ENCODE measurements at places on chromosomes 7 and 10. TPM values are rescaled to one million over a fixed set of nuclear protein-coding genes. Genes with fewer than 3 reads are reported as not detected.

Gene IDI2
- total RNA-seq: not detected

DNA sequence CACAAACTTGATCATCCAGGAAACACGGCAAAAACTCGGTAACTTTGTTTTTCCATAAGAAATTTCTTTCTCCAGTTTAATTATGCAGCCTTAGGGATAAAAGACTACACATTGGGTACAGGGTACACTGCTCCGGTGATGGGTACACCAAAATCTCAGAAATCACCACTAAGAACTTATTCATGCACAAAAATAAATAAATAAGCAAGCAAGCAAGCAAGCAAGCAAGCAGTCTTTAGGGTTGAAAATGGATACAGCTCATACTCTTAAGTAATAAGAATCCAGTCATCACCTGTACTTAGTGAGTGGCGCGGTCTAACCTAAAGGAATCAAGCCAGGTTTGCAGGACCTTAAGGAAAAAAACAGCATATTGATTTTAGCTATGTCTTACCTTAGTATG, 30.0 kb downstream of the MCM10 start:
- no peaks in the 10 kb centered on the region for H3K27me3 ChIP-seq
- DNase-seq: no peak
- H3K27ac ChIP-seq: no peak overlapping the region
- no peak overlapping the region for H3K4me3 ChIP-seq
- no peaks in the 10 kb centered on the region for H3K36me3 ChIP-seq

Gene CNNM1
- 3.3 TPM for total RNA-seq

- peak overlapping the region; percentile 82 for H3K27ac ChIP-seq
- H3K36me3 ChIP-seq: 0 out of 2 replicates have a peak, but pooled peaks cover 2% of the 10 kb centered on the region
- peaks cover 26% of the 10 kb centered on the region for H3K4me1 ChIP-seq
Measured at GRCh38 chr10:87818505-87819288, 671 bp upstream of the ATAD1 start.

DNA sequence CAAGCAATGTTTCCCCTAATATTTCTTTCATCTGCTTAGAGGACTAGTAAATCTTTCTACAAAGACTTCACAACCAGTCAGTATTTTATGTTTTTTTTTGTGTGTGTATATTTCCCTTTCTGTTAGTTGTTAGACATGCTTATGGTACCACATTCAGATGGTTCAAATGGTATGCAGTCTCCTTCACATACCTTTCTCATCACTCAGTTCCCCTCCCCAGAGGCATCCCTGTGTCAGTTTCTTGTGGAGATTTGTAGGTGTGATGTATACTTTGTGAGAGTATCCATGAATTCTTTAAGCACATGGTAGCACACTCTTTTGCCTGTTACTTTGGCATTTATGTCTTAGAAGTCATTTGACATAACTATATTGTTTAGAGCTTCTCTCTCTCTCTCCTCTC, 4.4 kb downstream of the ZNF485 start:
- H3K27ac ChIP-seq: no peak overlapping the region
- H3K4me3 ChIP-seq: no peak overlapping the region
- no peak for DNase-seq
- peaks cover 49% of the 10 kb centered on the region for H3K36me3 ChIP-seq
- no peaks in the 10 kb centered on the region for H3K27me3 ChIP-seq
- H3K4me1 ChIP-seq: peaks cover 9% of the 10 kb centered on the region

DNA sequence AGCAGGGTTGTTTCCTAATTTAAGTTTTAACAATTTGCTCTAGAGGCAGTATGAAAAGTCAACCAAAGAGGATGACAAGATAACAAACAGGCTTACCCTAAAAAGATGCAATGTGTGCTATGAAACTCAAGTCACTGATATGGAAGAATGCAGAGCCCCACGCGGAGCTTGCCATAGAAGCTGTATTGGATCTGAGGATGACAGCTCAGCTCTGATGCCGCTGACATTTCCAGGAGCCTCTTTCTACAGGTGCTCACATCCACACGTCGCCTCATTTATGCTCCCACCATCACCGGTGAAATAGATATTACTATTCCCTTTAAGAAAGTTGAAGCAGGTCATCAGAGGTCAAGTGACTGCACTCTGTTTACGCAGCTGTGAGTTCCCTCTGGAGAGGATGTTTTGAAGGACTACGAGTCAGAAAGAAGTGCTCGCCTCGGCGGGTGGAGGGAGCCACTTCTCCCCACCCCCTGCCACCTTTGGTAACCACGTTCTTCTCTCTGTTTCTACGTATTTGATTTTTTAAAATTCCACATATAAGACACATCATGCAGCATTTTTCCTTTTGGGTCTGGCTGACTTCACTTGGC, 275.4 kb downstream of the GLRX3 start:
- H3K27me3 ChIP-seq: no peaks in the 10 kb centered on the region
- no peaks in the 10 kb centered on the region for H3K36me3 ChIP-seq
- no peaks in the 10 kb centered on the region for H3K4me1 ChIP-seq
- H3K4me3 ChIP-seq: no peak overlapping the region

DNA sequence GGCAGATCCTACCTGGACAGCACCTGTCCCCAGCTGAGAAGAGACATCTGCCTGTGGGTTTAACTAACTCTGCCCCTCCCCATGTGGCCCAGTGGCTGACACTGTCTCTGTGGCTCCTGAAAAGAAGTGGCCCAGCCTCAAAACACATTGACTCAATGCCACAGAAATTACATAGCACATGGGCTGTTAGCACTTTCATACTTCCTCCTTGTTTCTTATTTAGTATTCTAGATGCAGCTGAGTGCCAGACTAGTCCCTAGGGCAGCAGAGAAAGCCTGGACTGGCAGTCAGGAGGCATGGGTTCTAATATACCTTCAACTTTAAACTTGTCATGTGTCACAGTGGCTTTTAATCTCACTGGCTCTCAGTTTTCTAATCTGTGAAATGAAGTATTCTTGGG, 171.0 kb downstream of the TRIL start:
- H3K4me1 ChIP-seq: no peaks in the 10 kb centered on the region
- H3K36me3 ChIP-seq: no peaks in the 10 kb centered on the region
- no peak overlapping the region for H3K4me3 ChIP-seq
- no peak for DNase-seq

DNA sequence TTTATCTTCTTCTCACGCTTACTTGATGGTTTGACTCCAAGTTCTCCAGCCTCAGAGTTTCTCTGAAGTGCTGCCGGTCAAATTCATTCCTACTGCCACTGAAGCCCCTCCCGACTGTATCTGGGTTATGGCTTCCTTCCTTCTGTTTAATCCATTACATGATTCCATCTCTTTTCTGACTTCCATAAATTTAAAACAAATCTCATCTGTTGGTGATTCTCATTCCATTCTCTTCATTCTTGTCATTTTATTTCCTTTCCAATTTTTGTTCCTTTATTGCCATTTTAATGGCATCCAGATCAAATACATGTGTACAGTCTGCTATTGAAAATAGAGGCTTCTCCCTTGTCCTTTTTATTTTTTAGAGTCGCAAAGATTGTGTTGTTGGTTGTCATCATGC, 25.4 kb upstream of the HIBADH start:
- H3K36me3 ChIP-seq: no peaks in the 10 kb centered on the region
- H3K27me3 ChIP-seq: no peaks in the 10 kb centered on the region
- no peak overlapping the region for H3K4me3 ChIP-seq
- peaks cover 10% of the 10 kb centered on the region for H3K4me1 ChIP-seq
